ENCODE measurements at places on chromosomes 1 and 21.

GRCh38 chr1:21397813-21398188 lies 42.1 kb upstream of the NBPF3 start:
- DNase-seq = no peak

DNA sequence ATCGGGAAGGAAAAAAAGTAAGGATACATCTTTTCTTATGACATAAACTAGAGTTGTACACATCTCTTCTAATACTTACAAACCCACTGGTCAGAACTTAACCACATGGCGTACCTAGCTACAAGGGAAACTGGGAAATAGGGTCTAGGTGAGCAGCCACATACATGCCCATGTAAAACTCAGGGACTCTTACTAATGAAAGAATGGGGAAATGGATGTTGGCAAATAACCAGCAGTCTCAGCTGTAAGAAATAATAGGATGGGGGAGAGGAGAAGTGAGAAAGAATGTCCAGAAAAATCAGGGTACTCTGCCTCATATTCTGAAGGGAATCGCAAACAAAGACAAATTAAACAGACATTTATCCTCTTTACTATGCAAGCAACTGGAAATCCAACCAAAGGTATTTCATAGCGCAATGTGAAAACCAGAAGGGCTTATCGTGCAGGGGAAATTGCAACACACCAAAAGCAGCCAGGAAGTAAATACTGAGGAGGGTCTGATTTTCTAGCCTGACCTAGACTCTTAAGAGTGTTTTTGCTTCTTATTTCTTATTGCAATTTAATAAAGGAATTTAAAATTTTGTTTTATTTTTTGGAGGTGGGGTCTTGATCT lies 17.5 kb downstream of the GTF2B start:
- no peak for DNase-seq

DNA sequence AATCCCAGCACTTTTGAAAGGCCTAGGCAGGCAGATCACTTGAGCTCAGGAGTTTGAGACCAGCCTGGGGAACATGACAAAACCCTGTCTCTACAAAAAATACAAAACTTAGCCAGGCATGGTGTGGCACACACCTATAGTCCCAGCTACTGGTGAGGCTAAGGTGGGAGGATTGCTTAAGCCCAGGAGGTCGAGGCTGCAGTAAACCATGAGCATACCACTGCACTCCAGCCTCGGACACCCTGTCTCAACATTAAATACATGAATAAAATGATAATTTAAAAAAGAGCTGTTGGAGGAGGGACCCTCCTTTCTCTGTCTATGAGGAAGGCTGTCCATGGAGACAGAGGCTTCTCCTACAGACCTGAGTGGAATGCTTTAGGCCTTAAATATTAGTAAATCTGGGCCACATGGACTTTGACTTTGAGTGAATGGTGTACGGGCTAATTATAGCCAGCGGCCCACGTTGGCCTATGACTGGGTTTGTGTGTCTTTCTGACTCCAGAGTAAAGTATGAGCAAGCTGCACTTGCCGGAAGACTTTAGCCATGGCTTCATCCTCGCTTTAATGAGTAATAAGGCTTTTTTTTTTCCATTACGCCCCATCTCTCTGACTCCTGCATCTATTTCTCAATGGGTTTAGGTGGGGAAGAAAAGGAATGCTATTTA lies 21.3 kb downstream of the RAB3B start:
- no peak for DNase-seq

DNA sequence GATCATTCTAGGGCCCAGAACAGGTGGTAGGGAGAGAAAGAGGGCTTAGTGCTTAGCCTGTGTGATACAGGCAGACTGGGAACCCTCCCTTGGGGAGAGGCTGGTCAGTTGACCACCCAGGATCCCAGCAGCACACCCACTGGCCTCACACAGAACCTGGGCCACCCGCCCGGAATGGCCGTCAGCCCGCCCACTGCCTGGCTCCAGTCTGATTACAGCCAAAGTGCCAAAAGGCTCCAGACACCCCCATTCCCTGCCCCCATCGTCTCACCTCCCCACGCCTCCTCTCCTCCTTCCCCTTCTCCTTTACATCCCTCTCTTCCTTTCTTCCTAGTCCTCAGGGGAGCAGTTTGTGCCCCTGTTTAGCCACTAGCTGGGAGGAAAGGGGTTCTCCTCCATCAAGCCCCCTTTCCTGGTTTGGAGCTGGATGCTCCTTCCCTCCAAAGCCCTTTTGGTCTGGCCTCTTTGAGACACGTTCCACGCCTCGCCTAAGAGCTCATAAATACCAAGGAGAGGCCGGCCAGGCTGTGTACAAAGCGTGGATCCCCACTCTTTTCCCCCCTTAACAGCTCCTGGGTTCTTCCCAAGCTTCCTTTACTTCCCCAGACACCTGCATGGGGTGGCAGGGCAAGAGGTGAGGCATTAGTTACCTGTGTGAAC lies 4.6 kb upstream of the WNT2B start:
- DNase-seq = no peak

DNA sequence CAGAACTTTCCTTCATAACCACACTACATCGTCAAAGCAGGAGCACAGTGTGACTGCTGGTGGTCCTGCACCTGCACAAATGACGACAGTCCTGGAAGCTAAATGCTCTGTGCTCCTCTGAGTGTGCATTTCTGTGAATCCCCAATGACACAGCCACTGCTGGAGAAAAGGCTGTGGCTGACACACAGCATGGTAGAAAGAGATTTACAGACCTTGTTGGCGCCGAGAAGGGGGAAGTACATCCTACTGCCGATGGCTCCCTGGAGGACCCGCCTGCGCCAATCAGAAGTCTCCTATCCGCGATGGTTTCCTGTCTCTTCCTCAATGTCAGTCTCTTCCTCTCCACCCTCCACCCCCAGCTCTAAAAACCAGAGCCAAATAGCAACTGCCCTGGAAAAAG lies 115.4 kb upstream of the RAB4A start:
- DNase-seq = no peak

- DNase-seq = no peak
Observed at GRCh38 chr1:197843401-197843800, 59.0 kb upstream of the C1orf53 start.

- no peak for DNase-seq
Observed at GRCh38 chr1:224734261-224734935, 118.3 kb downstream of the CNIH3 start.

- DNase-seq = no peak
Observed at GRCh38 chr1:45827256-45827655, 23.8 kb downstream of the MAST2 start.

- no peak for DNase-seq
Observed at GRCh38 chr1:117571496-117571895, 34.4 kb upstream of the TENT5C start.

- DNase-seq = no peak
Observed at GRCh38 chr1:152878042-152878441, at the start of gene SMCP. TSS of gene SMCP (plus strand) at chr1:152878322. CDS start at chr1:152884423, 6,101 bp downstream.

DNA sequence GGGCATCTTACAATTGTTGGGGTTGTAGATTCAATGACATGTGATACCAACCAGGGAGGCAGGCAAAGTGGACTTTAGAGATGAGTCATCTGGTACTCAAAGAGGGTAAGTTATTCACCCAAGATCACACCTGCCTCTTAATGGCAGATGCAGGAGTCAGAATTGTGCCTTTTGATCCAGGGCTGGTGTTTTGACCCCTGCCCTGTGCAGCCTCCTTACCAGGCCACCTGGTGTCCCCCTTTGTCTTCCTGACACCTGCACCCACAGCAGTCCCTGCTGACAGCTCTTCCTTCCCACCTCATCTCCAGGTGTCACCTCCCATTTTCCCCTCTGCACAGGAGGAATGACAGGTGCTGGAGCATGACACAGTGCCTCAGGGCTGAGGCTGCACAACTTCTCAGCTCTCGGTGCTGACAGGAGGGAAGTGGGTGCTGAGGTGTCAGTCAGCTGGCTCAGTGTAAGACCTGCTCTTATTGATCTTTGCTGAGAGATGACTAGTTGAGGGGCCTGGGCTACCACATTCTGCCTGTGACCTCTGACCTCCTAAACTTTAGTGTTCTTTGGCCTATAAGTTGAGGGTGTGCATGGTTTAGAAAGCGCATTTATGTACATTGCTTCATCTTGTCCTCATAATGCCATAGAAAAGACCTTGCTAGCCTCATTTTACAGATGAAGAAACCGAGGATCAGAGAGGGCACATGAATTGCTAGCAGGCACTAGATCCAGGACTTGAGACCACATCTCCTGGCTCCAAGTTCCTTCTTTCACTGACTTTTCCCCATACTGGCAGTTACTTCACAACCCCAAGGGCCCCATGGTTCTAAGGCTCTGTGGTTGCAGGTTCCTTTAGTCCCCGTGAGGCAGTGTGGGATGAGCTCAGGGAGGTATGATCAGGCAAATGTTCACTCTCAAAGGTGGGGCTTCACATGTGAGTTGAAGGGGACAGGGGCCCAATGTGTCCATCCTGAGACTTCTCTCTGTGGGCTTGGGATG lies 31.3 kb downstream of the CACNA1E start:
- DNase-seq = no peak

- DNase-seq = no peak
Observed at GRCh38 chr1:36342426-36343185, 19.2 kb upstream of the EVA1B start.

DNA sequence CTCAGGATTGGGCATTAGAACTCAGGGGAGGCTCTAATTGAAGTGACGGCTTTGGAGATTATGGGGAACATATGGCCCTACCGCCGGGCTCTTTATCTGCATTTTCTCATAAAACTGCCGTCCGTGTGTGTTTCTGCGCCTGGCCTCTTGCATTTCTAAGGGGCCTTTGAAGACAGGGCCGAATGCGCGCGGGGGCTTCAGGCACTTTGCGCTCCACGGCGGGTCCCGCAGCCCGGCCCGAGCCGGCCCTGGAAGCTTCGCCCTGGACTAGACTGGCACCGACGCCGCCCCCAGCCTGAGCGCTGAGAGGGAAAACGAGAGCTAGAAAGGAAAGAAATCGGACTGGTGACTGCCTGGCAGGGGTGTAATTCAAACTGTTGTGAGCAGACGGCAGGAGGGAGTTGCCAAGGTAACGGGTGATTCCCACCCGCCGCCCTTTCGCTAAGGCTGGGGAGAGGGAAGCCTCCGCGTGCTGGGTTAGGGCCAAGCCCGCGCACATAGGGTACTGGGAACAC lies 120.7 kb downstream of the LMX1A start:
- DNase-seq = no peak

DNA sequence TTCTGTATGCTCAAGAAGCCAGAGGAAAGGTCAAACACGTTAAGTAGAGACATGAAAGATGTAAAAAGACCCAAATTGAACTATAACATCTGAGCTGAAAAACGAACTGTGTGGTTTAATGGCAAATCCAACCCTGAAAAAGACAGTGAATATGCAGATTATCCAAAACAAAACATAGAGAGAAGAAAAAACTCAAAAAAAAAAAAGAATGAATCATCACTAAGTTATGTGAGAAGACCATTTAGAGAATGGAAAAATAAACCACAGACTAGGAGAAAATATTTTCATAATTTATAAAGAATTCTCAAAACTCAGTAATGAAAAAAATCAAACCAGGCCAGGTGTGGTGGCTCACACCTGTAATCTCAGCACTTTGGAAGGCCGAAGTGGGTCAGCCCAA lies 253.3 kb downstream of the PLPP3 start:
- DNase-seq = no peak

DNA sequence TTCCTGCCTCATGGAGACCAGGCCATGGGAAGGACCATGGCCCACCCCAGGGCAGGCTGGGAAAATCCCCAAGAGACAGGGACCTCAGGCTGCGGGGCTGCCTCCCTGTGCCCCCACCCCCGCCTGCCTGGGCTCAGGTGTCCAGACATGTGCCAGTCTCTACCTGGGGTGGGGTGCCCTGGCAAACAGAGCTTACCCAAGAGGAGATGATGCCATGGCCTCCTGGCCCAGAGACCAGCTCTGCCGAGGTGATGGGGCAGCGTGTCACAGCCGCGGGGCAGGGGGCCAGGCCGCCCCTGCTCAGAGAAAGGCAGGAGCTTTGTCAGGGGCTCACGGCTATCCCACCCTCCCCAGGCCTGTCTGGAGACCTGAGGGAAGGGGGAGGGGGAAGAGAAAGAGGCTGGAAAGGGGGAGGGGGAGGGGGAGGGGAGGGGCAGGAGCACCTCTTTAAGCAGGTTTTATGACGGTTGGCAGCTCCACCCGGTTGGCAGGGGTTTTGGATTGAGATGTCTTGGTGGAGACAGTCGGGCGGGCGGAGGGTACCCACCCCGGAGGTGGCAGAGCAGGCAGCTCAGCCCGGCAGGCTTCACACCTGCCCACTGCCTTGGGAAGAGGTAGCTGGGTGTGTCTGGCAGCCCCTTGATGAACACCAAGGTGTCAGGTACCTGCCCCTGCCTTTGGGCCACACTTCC lies 101.5 kb upstream of the IFFO2 start:
- no peak for DNase-seq

DNA sequence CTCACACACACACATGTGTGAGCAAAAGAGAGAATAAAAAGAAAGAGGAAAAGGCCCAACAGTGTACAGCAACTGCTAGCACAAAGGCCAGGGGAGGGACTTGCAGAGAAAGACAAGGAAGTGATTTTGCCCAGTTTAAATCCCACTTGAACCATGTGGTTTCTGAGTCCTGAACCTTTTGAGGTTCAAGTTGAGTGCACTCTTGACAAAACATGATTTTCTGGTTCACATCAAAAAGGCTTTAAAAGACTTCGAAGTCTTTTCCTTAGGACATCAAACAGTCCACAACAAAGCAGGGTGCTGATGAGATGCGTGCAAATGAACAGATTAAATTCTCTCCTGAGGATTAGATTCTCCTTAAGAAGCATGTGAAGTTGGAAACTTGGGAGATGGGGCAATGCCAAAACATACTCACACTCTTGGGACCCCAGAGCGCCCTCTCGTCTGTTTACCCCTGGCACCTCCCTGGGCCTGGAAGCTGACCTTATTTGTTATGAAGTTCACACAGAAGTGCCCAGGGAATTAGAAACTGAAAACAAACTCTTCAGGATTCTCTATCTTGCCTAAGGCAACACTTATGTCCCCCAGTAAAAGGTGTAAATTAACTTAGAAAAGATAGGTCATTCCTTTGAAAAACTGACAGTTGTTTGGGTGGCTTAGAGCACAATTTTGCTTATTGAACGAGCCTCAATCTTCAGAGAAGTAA lies 31.5 kb downstream of the RNF220 start:
- no peak for DNase-seq

GRCh38 chr1:18879791-18880309 lies 20.4 kb upstream of the TAS1R2 start:
- no peak for DNase-seq

DNA sequence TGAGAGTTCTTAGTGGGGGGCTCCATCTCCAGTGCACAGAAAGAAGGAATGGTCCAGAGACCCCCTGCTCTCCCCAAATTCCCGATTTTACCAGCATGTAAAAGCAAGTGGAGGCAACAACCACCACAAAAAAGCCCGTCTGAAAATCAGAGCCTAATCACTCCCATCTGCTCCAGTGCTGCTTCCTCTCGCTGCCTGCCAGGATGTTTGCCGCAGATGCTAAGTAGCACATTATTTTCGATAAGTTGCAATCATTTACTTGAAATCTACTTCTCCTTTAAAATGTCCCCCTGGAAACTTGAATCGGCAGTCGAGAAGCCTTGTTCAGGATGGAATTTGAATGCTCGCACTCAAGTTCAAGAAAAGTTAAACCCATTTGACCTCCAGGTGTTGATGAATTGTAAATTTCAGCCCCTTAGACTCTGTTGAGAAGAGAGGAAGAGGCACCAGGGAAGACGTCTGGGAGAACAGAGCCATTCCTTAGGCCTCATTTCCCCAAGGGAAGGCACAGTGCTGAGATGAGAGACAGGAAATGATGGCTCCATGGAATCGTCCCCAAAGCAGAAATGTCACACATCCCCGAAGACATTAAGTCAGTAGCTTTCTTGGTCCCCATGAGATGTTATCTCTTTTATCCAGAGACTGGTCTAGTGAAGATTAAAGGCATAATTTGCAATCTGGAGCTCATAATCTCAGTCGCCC lies 221.3 kb downstream of the PBX1 start:
- DNase-seq = no peak
